MCF 10A (cell line): ENCODE measurements at places on chromosomes 4 and X. TPM values are rescaled to one million over a fixed set of nuclear protein-coding genes. Genes with fewer than 3 reads are reported as not detected.

DNA sequence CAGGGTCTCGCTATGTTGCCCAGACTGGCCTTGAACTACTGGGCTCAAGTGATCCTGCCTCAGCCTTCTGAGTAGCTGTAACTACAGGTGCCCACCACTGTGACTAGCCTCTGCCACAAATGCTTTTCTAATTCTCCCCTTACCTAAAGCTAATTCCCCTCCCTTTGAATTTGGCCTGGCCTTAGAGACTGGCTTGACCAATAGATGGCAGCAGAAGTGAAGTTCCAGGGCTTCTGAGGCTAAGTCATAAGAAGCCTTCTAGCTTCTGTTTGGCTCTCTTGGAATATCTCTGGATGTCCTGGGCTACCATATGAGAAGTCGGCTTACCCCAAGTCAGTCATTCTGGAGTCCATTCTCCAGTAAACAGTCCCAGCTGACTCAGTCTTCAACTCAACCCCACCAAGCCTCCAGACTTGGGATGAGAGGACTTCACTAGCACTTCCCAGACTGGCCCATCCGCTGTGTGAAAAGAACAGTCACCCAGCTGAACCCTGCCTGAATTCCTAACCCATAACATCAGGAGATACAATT is 61.0 kb downstream of the HPRT1 start:
- DNase-seq = peak; percentile 74

Gene FRMPD4
- total RNA-seq = not detected in 2 replicates

Gene INTU
- total RNA-seq = 5.9 and 9.2 TPM in 2 replicates

- DNase-seq = peak; percentile 76
These were observed 78.0 kb upstream of the DRD5 start for GRCh38 chr4:9703391-9703790.

Gene ETFDH
- total RNA-seq = 15.8 and 19.2 TPM in 2 replicates

DNA sequence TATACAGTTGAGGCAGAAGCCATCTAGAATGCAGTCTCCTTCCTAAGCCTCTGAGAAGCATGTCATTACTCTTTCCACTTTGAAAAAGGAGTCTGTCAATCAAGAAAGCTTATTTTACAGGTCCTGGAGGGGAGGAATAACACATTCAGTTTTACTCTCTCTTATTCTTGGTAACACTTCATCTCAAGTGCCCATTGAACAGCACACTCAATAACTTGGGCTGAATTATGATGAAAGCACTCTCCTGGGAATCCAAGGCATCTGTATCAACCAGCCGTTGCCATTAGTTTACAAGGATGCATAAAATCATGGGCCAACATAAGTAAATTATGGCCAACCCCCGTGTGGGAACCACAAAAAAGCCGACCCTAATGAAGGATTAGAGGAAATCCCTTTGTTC is 282.4 kb downstream of the C4orf33 start:
- DNase-seq = no peak

DNA sequence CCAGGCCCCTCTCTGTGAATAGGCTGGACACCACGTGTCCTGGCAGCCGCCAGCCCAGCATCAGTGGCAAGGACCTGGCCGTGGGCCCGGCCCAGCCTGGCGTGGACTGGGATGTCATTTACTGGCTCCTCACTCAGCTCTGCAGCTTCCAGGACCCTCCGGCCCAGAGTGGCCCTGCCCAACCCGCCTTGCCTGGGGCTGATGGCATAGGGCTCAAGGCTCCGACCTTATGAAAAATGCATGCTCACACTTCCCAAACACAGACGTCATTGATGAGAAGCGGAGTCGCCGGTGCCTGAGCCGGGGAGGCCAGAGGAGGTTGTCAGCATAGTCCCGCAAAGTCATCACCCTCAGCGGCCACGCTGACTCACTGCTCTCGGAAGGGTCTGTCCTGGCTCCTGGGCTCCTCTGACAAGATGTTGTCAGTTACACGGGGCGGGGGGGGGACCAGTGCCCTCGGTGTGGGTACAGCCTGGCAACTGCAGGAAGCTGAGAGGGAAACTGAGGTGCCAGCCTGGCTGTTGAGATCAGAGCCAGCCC is 14.3 kb downstream of the CFAP99 start:
- DNase-seq = peak; percentile 44

Gene ATP8A1
- total RNA-seq = 0.19 and 0.34 TPM in 2 replicates

DNA sequence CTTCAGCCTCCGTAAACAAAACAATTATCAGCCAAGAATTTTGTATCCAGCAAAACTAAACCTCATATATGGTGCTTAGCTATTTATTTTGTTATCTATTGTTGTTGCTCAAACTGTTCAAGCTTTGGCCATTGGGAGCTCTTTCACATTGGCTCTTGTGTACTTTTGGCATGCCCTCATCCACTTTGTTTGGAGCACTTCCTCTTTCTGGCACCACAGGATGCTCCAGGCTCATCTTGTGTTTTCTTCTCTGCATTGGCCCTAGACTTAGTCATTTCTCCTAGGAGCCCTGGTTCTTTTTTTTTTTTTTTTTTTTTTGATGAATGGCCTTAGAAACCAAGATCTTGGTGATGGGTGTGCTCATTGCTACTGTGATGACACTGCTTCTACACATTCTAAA is 74.5 kb downstream of the DIPK2B start:
- no peak for DNase-seq

- no peak for DNase-seq
These were observed 1.6 kb downstream of the RPL9 start for GRCh38 chr4:39456946-39457763.
